Hepatocyte (in vitro differentiated cells): ENCODE measurements at places on chromosomes 11 and 22. TPM values are rescaled to one million over a fixed set of nuclear protein-coding genes. Genes with fewer than 3 reads are reported as not detected.

DNA sequence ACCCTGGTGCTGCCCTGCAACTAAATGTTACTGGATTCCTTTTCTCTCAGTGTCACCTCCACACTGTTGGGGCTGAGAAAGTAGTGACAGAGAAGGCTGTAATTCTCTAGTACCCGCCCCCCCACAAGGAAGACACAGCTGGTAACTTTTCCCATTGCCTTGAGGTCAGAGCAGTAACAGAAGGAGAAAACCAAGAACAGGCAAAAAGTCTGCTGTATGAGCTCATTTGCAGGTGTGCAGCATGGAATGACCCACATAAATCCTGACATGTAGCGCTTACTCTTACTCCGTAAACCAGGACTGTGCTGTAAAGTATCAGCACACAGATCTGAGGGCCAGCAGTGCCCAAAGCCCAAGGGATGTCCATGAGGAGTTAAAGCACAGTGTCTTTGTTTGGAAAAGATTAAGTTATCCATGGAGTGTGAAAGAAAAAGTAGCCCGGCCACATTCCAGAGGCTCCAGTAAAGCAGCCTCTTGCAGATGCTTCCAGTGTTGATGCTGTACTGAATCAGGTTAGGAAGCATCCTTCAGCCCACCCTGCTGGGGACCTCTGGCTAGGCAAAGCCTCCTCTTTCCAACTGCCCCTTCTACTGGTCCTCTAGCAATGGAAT lies 120.7 kb downstream of the PLEKHA7 start:
- DNase-seq = peak; percentile 48

- no peak for DNase-seq
Measured at GRCh38 chr11:104891135-104891534, 7.1 kb downstream of the CASP12 start.

- DNase-seq = no peak
Measured at GRCh38 chr22:43317239-43317638, 25.9 kb downstream of the SCUBE1 start.

FAM180B gene
- not detected in 2 replicates for polyA plus RNA-seq

DNA sequence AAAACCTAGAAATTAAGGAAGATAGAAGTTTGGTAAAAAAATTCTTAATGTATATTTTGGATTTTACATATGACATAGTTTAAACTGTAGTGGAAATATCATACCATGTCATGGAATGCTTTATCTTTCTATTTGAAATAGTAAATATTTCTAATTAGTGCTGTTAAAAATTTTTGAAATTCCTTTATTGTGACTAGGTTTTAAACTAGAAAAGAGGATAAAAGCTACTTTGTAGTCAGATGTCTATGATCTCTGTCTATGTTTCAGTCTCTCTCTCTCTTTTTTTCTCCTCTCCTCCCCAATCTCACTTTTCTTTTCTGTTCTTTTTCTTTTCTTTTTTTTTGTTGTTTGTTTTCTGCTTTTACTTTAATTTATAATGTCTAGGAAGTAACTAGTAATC lies 226.2 kb downstream of the TMEM135 start:
- no peak for DNase-seq

GRCh38 chr22:44541671-44542319 lies 43.8 kb upstream of the RTL6 start:
- DNase-seq = no peak

NXPE1 gene
- polyA plus RNA-seq = 0.61 TPM in 1 of 2 replicates, not detected in the other

DNA sequence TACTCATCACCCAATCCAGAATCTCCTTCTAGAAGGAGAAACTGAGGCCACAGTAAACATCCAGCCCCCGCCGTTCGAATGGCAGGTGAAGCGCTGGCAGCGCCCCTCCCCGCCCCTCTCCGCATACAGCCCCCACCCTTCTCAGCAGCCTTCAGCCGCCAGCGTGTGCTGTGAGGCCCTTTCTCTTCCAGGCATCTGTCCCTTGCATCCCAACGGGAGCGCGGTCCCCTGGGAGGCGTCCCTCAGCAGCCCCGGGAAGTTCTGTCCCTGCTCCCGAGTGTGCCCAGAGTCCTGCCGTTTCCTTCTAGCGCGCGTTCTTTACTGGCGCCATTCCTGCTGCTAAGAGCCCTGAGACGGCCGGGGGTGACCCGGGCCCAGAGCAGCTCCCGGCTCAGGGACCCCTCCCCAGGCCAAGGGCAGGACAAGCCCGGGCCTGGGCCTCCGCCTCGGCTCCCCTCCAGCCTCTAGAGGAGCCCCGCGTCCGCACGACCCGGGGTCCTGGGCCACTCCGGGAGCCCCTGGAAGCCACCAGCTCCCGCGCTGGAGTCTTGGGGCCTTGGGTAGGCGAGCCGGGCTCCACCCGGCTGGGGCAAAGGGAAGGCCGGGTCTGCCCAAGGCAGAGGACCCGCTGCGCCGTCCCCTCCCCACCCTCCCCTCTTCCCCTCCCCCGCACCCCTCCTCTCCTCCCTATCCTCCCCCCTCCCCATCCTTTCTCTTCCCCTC lies 450.4 kb downstream of the OPCML start:
- no peak for DNase-seq

- DNase-seq = no peak
Measured at GRCh38 chr11:128180441-128181087, 406.8 kb downstream of the ETS1 start.

GRCh38 chr11:8332196-8332595 lies 68.5 kb upstream of the LMO1 start:
- no peak for DNase-seq

CCDC179 gene
- 0.40 TPM in 1 of 2 replicates, not detected in the other for polyA plus RNA-seq

SMIM35 gene
- not detected in 2 replicates for polyA plus RNA-seq

DNA sequence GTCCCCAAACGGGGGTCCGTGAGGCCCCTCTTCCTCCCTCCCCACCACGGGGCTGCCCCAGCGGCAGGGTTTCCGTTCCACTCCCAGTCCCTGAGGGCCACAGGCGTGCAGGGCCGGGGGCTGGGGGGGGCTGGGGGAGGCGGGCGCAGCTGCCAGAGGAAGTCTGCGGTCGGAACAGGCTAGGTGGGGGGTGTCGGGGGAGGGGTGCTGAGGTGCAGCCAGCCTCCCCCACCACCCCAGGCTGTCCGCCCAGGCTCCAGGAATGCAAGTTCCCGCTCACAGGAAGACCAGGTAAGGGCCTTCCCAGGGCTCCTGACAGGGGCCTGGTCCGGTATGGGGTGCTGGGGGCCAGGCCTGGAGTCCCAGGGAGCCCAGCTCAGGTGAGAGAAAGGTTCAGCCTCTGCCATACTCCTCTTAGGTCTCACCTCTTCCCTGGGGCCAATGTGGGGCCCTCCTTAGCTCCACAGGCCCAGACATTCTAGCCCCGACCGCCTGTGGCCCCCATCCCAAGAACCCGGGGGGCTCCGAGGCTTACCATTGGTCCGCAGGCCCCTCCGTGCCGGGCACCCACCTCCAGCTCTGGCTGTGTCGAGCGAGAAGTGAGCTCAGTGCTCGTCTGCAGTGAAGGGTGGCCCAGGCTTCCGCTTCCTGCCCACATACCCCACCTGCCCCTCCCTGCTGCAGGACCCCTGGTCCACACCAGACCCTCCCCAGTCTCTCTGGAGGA lies at the start of gene PTPRCAP:
PTPRCAP (minus strand) TSS at position 601 of the 727 bp plus-strand sequence; CDS start at position 538, 63 bp downstream.
- DNase-seq = no peak

DNA sequence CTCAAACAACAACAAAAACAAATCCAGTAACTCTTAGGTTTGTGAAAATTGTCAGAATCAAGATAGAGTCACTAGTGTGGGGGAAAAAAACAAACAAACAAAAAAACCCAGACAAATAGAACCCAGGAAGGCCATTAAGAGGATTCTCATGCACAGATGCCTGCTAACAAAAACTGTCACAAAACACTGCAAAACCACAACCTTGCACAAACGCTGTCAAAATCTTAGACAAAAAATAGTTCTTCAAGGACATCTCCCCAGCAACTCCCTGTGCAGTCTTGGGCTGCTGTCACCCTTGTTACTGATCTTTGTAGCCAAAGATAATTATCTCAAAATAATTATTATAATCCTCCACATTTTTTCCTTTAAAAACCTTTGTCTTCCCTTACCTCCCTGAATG lies 4.6 kb upstream of the ZBED5 start:
- no peak for DNase-seq

DNA sequence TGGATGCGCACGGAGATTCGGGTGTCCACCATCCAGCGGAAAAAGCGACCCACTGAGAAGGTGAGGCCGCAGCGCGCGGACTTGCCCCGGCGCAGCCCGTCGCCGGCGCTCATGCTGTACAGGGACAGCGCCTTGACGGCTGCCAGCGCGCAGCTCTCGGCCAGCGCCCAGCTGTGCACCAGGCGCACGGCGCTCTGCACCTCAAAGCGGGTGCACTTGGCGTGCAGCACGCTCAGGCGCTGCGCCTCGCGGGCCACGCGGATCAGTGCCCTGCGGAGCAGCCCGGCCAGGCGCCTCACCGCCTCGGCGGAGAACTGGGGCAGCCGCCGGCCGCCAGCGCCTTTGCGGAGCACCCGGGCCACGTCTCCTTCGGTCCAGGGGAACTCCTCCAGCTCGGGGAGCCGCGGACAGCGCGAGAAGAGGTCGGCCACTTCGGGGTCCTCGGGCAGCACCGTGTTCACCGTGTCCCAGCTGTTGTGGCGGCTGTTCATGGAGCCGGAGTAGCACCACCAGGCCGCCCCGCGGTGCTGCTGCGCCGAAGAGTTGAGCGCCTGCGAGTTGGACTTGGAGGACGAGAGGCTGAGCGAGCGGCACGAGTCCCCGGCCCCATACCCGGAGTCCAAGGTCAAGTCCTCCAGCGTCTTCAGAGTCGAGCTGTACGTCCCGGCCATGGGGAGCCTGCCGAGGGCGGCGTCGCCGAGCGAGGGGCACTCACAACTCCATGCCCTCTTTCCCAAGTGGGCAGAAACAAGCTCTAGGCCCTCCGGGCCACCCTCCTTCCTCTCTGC lies 703 bp downstream of the ABTB2 start:
- peak; percentile 76 for DNase-seq

GRCh38 chr11:114239753-114240161 lies 56.4 kb upstream of the NNMT start:
- DNase-seq = no peak

DNA sequence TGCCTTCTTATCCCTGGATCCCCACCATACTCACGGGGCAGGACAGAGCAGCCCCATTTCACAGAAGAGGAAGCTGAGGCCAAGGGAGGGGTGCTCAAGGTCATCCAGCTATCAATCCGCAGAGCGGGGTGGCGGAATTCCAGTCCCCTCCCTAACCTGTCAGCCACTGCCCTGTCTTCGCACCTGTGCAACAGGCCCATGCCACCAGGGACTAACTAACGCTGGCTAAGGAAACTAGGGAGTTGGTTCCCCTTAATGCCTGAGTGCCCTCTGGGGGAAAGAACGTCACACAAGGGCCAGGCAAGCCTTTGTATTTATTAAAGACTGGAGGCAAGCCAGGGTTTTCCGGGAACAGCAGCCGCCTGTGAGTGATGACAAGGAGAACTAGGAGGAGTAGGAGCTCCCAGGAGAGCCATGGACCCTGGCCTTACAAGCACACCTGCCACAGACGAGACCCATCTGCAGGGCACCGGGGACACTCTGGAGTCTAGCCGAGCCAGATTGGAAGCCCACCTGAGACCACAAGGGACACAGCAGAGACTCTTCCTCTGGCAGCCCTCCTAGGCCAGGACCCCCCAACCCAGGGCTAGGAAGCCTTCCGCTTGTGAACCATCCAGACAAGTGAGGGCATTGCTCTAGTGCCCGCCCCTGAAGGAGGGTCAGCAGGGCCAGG lies 64.4 kb downstream of the MYH9 start:
- DNase-seq = no peak

DUSP8 gene
- polyA plus RNA-seq = 13.0 and 17.7 TPM in 2 replicates

GRCh38 chr11:88359541-88359940 lies 22.0 kb upstream of the CTSC start:
- no peak for DNase-seq

DNA sequence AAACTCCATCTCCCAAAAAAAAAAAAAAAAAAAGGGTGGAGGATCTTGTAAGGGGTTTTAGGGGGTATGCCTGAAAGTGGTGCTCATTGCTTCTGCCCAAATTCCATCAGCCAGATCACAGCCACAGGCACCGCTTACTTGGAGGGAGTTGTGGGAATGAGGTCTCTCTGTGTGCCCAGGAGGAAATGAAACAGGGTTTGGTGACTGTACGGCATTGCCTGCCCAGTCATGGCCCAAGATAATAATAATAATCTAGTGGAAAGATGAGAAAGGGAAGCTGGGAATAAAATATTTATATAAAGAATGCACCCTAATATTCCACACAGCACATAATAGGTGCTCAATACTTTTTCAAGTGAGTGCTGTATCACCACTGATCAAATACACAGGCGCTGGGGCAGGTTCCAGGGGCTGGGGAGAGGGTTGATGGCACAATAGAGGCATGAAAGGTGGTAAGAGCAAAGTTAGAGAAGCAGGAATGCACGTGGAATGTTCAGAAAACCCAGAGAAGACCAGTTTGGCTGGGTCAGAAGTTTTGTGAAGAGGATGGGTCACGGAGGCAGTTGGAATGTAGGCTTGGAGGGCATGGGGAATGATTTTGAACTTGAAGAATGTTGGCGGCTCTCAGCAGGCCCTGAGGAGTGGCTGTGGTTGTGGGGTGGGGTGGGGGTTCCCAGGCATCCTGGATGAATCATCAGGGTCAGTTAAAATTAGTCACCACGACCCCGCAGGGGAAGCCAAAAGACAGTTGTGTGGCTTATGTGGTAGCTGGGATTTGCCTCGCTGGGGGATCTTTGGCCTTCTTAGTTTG lies 12.5 kb upstream of the MB start:
- DNase-seq = peak; percentile 69
